ENCODE measurements at places on chromosomes 1 and 21.

- no peak for DNase-seq
These were observed 2.5 kb downstream of the IL24 start for GRCh38 chr1:206899717-206900116.

DNA sequence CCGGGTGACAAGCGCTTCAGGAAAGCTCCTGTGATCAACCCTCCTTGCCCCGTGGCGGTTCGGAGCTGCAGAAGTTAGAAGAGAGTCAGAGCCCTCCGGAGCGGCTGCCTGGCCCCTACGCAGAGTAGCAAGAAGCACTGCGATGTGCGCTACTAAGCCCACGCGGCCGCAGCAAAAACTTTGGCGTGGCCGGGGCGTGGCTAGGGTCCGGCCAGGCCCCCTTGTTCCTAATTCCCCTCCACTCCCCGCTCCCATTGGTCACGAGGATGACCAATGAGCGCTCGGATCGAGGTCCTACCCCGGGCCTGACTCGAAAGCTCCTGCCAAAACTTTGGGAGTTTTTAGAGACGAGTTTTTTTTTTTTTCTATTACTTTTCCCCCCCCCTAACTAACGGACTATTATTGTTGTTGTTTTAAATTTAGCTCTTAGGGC lies at the start of gene HLX:
HLX (plus strand) TSS at position 368 of the 433 bp plus-strand sequence. CDS start 415 bp downstream, outside the sequence.
- DNase-seq: peak; percentile 64

GRCh38 chr1:103953386-103953785 lies 203.7 kb downstream of the AMY1C start:
- no peak for DNase-seq

DNA sequence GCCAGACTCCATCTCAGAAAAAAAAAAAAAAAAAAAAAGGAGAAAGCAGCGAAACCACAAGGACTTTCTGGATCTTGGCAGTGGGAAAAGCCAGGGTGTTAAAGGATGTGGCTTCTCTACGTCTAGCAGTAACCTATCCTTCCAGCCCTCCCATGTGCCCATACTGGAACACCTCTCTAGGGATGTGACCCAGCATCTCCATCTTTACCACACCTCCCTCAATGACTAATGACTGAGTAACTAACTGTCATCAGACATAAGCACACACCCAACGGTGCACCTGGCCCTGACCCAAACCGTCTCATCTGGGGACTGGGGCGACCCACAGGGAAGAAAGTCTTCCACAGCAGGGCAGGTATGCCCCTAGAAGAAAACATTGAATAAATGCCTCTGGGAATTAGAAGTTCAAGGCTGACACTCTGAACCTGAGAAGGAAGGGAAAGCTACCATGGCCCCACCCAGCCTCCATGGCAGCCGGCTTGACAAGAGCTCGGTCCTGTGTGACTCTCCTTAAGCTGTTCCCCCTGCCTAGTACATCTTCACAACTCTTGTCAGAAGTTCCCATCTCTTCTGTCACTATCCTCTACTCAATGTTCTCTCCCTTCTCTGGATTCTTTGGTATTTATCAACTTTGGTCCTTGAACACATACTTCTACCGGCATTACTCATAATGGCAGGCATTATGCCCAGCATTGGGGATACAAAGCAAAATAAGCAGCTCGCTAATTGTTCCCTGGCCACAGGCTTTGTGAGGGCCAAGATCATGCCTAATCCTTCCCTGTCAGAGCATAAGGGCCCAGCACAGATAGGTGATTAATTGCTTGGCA lies 14.8 kb upstream of the PAQR6 start:
- no peak for DNase-seq

DNA sequence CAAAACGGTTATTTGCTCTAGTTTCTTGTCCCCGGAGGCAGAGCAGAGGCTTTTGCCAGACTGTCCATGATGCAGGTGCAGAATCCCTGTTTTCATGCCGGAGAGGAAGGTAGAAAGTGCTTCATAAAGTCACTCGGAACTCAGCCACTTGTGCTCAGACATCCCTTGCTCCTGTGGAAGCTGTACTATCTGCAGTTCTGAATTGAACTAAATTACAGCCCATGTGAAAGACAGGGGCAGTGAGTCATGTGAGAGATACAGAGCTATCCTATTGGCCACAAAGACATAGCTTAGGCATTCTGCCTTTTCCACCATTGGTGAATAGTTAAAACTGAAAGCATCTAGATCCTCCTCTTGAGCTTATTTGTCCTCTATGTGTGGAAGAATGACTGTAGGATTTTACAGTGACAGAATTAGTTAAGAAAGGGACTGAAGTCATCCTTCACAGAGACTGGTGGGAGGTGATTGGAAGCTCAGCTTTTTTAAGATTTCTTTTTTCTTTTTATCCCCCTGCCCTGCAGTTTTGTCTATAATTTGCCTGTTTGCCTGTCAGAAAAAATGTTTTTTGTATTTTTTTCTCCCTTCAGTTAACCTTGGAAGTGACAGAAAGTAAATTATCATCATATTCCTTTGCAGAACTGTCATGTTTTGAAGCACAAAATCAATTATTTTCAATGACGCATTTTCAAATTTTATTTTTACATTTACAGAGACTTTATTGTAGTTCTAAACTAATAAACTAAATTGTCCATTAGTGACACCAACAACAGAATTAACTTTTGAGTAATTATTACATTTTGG lies 298.6 kb downstream of the PTPRC start:
- DNase-seq: peak; percentile 97

- DNase-seq: no peak
These were observed 1.4 kb upstream of the STMN1 start for GRCh38 chr1:25907601-25908000.

DNA sequence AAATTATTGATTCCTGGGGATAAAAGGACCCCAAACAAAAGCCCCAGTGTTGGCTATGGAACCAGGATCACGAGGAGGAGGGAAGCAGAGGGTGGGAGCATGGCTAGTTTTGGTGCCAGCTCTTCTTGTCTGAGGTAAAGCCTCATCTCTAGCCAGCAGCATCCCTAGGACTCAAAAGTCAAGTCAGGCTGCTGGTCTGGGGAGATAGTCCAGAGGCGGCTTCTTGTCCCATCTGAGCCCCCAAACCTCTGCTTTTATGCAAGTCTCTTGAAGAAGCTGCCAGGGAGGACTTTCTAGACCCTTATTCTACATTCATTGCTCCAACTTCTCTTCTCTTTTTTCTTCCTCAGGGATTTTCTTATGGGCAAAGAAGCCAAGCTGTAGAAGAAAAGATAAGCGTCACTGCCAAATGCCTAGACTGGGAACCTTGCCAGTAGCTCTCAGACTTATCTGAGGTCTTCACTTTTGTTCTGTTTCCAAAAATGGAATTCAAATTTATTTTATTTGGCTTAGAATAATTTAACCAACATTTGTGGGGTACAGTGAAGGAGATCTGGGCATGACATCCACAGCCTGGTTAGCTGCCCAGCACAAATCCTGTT lies 6.9 kb upstream of the ANKRD35 start:
- DNase-seq: no peak

DNA sequence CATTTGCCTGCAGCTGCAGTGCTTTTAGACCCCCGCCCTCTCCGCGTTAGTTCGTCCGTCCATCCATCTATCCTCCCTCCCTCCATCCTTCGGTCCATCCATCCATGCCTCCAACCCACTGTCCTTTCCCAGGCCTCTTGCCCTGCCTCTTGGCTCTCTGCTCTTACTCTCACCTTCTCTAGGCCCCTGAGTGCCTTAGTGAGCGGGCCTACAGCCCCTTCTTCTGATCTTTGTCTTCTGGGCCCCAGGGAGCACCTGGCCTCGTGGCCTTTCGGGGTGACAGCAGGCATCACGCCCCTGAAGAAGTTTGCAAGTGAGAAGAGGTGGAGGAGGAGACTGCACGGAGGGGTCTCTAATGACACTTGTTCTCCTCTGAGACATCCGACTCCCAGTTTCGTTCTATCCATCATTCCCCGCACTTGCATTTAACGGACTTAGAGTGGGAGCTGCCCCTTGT lies 842 bp downstream of the ATXN7L2 start:
- DNase-seq: no peak

- no peak for DNase-seq
These were observed 205.6 kb upstream of the GJB5 start for GRCh38 chr1:34549199-34549598.

DNA sequence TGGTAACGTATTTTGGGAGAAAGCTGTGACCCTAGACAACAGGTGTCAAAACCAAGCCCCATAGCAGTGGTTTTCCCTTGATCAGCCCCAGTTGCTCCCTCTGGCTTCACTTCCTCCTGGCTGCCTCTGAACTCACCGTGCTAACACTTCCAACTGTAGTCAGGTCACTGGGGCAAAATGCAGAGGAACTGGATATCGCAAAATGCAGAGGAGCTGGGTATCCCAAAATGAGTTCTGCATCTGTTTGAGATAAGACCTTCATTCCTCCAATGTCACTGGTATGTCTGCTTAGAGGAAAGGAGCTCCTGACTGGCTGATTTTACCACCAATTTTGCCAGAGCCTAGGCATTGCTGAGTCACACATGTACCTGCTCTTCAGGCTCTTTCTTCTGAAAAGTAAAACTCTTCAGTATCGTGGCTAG lies 19.6 kb upstream of the TACSTD2 start:
- DNase-seq: no peak

- no peak for DNase-seq
These were observed 15.5 kb downstream of the DHCR24 start for GRCh38 chr1:54871275-54872035.

- no peak for DNase-seq
These were observed 32.9 kb downstream of the JAK1 start for GRCh38 chr1:64933296-64934070.

DNA sequence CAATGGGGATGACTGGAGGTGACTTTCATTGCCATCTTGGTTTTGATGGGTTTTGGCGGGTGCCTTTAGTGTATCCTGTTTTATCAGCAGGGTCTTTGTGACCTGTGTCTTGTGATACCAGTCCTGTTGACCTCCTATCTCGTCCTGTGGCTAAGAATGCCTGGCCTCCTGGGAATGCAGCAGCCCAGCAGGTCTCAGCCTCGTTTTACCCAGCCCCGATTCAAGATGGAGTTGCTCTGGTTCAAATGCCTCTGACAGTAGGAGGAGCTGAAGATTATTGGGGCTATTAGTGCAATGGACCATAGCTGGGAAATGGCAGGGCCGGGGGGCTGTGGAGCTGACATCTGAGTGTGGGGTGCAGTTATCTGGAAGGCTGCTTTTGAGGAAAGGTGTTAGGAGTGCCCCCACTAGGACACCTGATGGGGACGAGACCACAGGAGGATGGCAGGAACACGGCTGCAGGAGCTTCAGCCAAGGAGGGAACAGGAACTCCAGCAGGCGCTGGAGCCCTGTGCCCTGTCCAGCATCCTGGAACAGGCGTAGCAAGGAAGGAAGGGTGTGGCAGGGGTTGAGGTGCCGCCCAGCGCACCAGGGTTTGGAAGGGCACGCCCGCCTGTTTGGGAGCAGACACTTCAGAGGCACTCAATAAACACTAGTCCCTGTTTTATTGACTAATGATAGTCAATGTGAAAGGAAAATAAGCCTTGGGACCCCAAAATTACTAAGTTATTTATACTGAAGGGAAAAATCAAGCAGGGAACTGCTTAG lies 15.3 kb upstream of the AGPAT3 start:
- DNase-seq: no peak

DNA sequence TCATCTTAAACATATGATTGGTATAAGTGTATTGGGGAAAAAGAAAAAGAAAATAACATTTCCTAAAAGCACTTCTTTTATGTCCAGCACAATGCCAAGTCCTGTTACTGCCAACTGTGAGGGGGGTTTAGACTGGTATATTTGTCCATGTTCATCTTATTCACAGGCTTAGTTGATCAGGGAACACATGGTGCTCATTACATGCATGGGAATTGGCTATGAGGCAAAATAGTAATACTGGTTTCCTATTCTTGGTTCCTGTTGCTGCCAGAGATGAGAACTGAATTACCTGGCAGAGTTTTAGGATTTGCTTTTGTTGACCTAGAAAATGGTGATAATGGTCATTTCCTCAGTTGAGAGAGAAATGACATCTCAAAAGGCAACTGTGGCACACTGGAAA lies 398.8 kb downstream of the DUSP10 start:
- no peak for DNase-seq

DNA sequence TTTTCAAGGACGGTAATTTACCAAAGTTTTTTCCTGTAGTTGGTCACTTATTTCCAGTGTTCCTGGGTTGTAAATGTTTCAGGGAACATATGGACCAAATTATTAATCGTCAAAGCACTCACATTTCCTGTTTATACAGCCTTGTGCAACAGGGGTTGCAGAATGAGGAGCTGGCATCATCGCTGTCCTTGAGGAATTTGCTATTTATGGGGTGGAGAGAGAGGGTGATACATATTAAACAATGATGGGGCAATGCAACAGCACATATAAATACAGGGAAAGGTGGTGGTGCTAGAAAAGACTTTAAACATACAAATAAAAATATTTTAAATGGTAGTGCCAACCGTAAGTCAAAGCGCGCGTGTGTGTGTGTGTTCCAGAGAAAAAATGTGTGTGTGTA lies 369.8 kb downstream of the NPHP4 start:
- DNase-seq: no peak

DNA sequence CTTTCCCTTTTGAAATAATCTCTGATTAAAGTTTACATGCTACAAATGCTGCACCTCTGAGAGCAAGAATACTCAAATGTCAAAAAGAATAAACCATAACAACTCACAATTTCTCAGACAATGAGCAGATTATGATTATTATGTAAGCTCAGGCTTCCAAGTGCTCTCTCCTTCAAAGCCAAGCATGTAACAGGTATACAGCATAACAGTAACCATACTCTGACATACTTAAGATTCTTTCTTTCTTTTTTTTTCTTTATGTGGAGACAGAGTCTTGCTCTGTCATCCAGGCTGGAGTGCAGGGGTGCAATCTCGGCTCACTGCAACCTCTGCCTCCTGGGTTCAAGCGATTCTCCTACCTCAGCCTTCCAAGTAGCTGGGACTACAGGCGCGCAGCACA lies 155.4 kb downstream of the EIF4G3 start:
- no peak for DNase-seq

Data from kidney glomerular epithelial cell (primary cell).